ENCODE measurements at places on chromosomes 7 and 10. TPM values are rescaled to one million over a fixed set of nuclear protein-coding genes. Genes with fewer than 3 reads are reported as not detected.

TM9SF3 gene
- 114 TPM for total RNA-seq

BMPER gene
- total RNA-seq = not detected

SCIN gene
- total RNA-seq = not detected

BEND7 gene
- 6.0 TPM for total RNA-seq

FAM241B gene
- 4.0 TPM for total RNA-seq

PTEN gene
- 73.0 TPM for total RNA-seq

SUFU gene
- total RNA-seq = 2.5 TPM

UCN3 gene
- total RNA-seq = not detected

ADIRF gene
- 247 TPM for total RNA-seq

IGF2BP3 gene
- 14.4 TPM for total RNA-seq

CALN1 gene
- total RNA-seq = not detected

KBTBD2 gene
- total RNA-seq = 23.3 TPM

EBLN1 gene
- total RNA-seq = not detected

DLG5 gene
- 68.9 TPM for total RNA-seq

SPDYE11 gene
- not detected for total RNA-seq

FGFR2 gene
- total RNA-seq = 19.0 TPM

NUTM2A gene
- 0.54 TPM for total RNA-seq

PDZD7 gene
- total RNA-seq = 0.56 TPM

CFAP58 gene
- 0.17 TPM for total RNA-seq

SUGCT gene
- 12.3 TPM for total RNA-seq

FAM180A gene
- total RNA-seq = not detected

TUBAL3 gene
- total RNA-seq = 0.17 TPM

HKDC1 gene
- under 0.01 TPM for total RNA-seq

MRPL32 gene
- 77.0 TPM for total RNA-seq

MYL10 gene
- total RNA-seq = not detected

CDHR1 gene
- total RNA-seq = 27.4 TPM

PRPS1L1 gene
- not detected for total RNA-seq

MYPN gene
- total RNA-seq = 3.0 TPM

UCMA gene
- total RNA-seq = not detected

ARHGEF35 gene
- total RNA-seq = 38.6 TPM
